Lung (tissue), 17 donors: ENCODE measurements at places on chromosomes 7 and 10. TPM values are rescaled to one million over a fixed set of nuclear protein-coding genes. Genes with fewer than 3 reads are reported as not detected.

CYP2C19 gene
- total RNA-seq: 1.8 TPM

METTL2B gene
- 25.0 TPM for total RNA-seq

DNA sequence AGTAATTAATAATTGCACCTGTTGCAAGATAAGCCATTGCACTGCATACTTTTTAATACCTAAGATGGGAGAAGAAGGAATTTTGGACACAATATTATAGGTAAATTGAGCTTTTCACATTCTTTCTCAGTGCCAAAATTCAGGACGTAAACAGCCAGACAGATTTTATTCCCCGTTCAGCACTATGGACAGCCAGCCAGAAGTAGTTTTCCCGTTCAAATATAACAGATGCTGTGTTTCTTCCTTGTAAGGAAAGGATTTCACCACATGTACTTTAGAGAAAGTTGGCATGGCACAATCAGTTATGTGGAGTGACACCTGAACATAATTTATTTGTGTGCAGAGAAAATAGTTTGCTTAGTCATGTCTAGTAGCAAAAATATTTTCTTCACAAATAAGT lies 34.8 kb downstream of the SEMA3E start:
- H3K27me3 ChIP-seq: no peaks in the 10 kb centered on the region
- no peak overlapping the region for H3K27ac ChIP-seq
- H3K4me1 ChIP-seq: no peaks in the 10 kb centered on the region
- H3K4me3 ChIP-seq: no peak overlapping the region

GRCh38 chr10:11533328-11533781 lies 78.1 kb downstream of the USP6NL start:
- no peaks in the 10 kb centered on the region for H3K36me3 ChIP-seq
- no peak overlapping the region for H3K27ac ChIP-seq
- no peak overlapping the region for H3K4me3 ChIP-seq
- H3K4me1 ChIP-seq: peaks cover under 1% of the 10 kb centered on the region
- no peaks in the 10 kb centered on the region for H3K27me3 ChIP-seq

SLC16A9 gene
- 2.3 TPM for total RNA-seq

DNA sequence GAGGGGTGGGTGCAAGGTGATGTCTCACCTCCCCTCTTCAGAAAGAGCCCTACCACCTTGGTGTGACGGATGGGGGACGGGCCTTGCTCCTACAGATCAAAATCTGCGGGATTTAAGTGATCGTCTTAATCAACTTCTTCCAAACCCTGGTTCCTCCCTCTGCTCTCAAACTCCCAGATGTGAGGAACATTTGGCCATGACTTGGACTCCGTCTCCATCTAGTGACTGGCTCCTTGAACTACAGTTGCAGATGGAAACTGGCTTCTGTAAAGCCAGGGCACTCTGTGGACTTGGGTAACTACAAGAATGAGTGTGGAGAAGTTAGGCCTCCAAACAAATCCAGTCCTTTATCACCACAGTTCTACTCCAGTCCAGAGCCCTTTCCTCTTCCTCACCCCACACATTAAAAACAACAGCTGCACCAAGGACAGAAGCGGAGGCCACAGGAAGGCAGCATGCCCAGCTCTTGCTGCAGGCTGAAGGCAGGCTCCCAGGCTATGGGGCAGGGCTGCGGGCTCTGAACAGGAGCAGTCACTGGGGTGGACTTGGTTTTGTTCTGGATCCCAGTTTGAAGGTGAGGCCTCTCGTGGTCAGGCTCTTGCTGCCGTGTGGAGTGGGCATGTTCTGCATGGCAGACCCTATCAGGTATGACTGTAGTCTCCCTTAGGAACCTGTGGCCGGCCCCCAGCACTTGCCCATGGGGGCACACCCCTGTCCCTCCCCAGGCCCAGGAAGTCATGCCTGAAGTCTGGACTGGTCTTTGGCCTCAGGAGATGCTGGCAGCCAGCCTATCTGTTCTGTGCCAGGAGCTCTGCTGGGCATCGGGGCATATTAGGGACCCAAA lies 79.4 kb downstream of the VWC2 start:
- H3K27me3 ChIP-seq: no peaks in the 10 kb centered on the region
- H3K4me3 ChIP-seq: no peak overlapping the region
- peak; percentile 77 for DNase-seq

NUTM2E gene
- 1.1 TPM for total RNA-seq

ITIH5 gene
- 10.9 TPM for total RNA-seq

DNA sequence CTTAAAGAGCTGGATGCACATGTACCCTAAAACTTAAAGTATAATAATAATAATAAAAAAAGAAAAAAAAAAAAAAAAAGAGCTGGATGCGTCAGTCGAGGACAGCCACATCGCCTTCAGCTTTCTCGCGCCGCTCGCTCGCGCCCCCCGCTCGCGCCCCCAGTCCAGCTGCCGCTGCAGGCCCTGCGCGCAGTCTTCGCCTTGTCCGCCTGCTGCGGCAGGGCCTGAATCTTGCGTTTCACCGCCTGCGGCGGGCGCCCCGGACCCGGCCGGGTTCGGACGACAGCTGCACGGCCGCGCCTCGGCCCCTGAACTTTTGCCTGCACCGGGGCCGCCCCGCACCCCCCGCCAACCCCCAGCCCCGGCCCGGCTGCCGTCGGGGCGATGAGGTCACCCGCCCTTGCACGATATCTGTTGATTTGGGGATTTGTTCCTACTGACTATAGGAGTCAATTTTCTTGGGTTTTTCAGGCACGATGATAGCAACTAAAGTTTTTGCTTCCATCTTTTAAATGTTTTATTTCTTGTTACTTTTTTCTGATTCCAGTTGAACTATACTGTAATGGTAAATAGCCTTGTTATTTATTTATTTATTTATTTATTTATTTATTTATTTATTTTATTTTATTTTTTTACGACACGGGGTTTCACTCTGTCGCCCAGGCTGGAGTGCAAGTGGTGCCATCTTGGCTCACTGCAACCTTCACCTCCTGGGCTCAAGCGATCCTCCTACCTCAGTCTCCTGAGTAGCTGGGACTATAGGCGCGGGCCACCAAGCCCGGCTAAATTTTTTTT lies 33.5 kb upstream of the CPN1 start:
- H3K27me3 ChIP-seq: no peaks in the 10 kb centered on the region
- no peak overlapping the region for H3K27ac ChIP-seq
- no peak overlapping the region for H3K4me3 ChIP-seq
- no peaks in the 10 kb centered on the region for H3K36me3 ChIP-seq
- no peaks in the 10 kb centered on the region for H3K4me1 ChIP-seq

DNA sequence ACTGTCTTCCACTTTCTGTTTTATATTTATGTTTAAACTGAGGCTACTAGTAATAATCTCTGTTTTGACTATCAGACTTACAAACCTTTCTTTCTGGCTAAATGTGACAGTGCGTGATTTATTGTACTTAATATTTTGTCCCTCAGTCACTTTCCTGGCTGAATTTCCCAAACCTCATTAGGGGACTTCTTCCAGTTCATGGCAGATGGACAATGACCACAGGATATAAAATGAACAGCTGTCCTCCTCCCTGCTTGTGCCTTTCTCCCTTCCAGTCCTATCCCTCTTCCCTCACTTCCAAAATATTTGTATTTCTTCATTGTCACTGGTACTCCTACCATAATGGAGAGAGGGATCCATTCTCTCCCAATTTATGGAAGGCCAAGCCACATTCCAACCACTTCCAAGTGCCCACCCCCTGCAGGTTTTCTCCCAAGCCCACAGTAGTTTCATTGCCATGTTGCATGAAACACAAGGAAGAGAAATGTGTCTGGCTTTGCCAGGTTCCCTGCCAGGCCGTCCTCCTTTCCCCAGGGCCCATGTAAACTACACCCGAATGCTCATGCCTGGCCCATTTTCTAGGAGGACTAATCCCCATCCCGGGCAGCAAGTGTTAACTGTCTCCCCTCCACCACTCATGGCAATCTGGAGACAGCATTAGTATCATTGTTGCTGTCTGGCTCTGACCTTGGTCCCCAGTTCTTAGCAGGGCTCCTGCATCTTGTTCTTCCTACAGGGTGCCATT lies 269.5 kb upstream of the SLC26A5 start:
- H3K4me3 ChIP-seq: no peak overlapping the region
- no peak for DNase-seq
- H3K4me1 ChIP-seq: no peaks in the 10 kb centered on the region
- no peak overlapping the region for H3K27ac ChIP-seq
- no peaks in the 10 kb centered on the region for H3K36me3 ChIP-seq

GRCh38 chr7:35676211-35676610 lies 18.7 kb downstream of the HERPUD2 start:
- H3K4me3 ChIP-seq: no peak overlapping the region
- peaks cover 3% of the 10 kb centered on the region for H3K4me1 ChIP-seq
- H3K27me3 ChIP-seq: no peaks in the 10 kb centered on the region
- H3K36me3 ChIP-seq: no peaks in the 10 kb centered on the region

DNA sequence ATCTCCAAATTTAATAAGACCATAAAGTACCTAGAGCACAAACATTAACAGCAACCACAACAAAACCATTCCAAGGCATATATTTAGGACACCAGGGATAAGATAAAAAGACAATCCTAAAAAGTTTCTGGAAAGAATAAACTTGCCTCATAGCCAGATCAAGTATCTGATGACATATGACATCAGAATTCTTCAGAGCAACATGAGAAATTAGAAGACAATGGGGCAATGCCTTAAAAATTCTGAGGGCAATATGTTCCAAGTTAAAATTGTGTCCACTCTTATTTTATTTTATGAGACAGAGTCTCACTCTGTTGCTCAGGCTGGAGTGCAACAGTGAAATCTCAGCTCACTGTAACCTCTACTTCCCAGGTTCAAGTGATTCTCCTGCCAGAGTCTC lies 2.8 kb downstream of the EFCAB10 start:
- peaks cover 3% of the 10 kb centered on the region for H3K4me1 ChIP-seq
- H3K27ac ChIP-seq: no peak overlapping the region
- H3K27me3 ChIP-seq: no peaks in the 10 kb centered on the region

RASSF4 gene
- total RNA-seq: 44.3 TPM

- H3K27ac ChIP-seq: no peak overlapping the region
- H3K4me1 ChIP-seq: peaks cover 7% of the 10 kb centered on the region
- no peaks in the 10 kb centered on the region for H3K36me3 ChIP-seq
- no peak overlapping the region for H3K4me3 ChIP-seq
- no peaks in the 10 kb centered on the region for H3K27me3 ChIP-seq
These were observed 896 bp upstream of the MYL7 start for GRCh38 chr7:44142028-44142427.

GRCh38 chr7:70006261-70006920 lies 408.1 kb downstream of the AUTS2 start:
- no peaks in the 10 kb centered on the region for H3K27me3 ChIP-seq
- no peaks in the 10 kb centered on the region for H3K4me1 ChIP-seq
- no peaks in the 10 kb centered on the region for H3K36me3 ChIP-seq

- no peak overlapping the region for H3K4me3 ChIP-seq
- H3K27me3 ChIP-seq: no peaks in the 10 kb centered on the region
- no peaks in the 10 kb centered on the region for H3K4me1 ChIP-seq
- H3K27ac ChIP-seq: no peak overlapping the region
- H3K36me3 ChIP-seq: no peaks in the 10 kb centered on the region
These were observed 370.8 kb downstream of the GRID1 start for GRCh38 chr10:85995791-85996190.

DNA sequence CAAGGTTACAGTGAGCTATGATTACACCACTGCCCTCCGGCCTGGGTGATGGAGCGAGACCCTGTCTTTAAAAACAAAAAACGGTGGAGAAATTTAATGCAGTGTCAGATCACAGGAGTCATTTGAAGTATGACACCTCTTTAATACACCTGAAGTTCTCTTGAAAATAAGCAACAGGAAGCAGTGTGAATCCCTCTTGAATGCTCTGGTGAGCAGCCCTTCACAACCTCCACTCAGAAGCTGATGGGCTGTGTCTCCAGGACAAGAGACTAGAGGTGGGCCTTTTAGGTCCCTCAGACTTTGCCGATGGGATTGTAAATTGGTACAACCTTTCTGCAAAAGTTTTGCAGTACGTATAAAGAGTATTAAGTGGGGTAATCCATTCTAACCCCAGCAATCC lies 50.1 kb downstream of the CYP26A1 start:
- H3K27ac ChIP-seq: no peak overlapping the region
- H3K27me3 ChIP-seq: no peaks in the 10 kb centered on the region
- H3K36me3 ChIP-seq: no peaks in the 10 kb centered on the region
- H3K4me1 ChIP-seq: no peaks in the 10 kb centered on the region

GRCh38 chr7:26663874-26664273 lies 200.5 kb downstream of the SKAP2 start:
- H3K27ac ChIP-seq: no peak overlapping the region
- H3K4me1 ChIP-seq: no peaks in the 10 kb centered on the region
- no peaks in the 10 kb centered on the region for H3K36me3 ChIP-seq
- no peak for DNase-seq
- H3K27me3 ChIP-seq: no peaks in the 10 kb centered on the region
- H3K4me3 ChIP-seq: no peak overlapping the region

DNA sequence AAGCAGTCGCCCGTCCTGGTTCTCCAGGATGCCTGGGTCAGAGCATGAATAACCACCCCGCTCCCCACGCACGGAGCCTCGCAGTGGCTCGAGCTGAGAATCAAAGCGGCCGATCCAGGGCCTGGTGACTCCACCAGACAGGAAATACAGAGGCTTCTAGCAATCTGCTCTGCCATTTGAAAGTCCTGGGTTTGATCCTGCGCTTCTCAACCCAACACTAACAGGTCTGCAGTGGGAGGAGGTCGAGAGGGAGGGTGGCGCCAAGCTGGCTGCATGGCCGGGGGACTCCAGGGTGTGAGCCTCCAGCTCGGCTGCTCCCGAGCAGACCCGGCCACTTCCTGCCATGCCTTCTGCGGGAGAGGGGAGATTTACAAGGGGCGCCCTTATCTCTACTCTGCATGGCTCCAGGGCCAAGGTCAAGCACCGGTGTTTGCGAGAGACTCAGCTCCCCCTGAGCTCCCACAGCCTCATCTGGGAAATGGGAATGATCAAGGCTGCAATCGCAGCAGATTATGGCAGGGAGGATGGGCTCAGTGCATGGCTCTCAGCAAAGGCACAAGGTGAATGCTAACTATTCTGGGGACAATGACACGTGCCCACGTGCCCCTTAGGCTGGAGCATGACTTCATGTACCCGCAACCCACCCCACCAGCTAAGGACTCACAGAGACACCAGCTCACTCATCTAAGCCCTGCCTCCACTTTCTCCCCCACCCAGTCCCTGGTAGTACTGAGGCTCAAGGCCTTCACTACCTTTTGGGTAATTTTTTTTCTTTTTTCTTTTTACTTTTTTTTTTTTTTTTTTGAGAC lies 73.9 kb upstream of the TNRC18 start:
- no peak overlapping the region for H3K27ac ChIP-seq
- no peaks in the 10 kb centered on the region for H3K27me3 ChIP-seq
- no peaks in the 10 kb centered on the region for H3K4me1 ChIP-seq

DNA sequence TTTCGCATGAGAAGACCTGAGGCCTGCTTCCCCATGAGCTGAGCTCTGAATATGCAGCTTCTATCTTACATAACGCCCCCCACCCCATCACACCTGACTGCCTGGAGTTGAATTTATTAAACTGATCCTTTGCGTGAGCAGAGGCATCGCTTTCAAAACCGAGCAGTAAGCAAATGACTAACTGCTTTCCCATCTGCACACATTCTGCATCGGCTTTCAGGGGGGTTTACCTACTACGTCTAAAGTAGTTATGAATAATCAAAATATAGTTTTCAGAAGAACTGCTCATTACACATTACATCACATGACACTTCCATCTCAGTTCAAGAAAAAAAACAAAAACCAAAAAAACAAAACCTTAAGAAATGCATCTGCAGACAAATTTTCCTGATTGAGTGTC lies 54.7 kb upstream of the EGR2 start:
- DNase-seq: no peak
- no peak overlapping the region for H3K27ac ChIP-seq
- H3K36me3 ChIP-seq: no peaks in the 10 kb centered on the region
- no peaks in the 10 kb centered on the region for H3K4me1 ChIP-seq
